ENCODE measurements at places on chromosomes 6 and 20.

DNA sequence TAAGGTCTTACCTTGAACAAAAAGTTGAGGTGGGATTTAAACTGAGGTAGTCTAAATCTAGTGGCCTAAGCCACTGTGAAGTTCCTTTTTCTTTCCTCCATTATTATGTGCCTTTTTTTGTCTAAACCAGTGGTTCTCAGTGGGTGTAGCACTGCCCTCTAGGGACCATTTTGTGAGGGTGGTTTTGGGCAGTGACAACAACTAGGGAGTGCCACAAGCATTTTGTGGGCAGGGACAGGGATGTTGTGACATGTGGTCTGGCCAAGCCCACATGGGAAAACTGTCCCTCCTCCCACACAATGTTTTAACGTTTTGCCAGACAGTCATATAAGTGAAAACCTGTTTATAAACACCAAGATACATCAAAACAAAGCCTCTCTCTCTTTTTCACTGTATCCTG is 899.4 kb upstream of the FLRT3 start:
- peak; percentile 60 for DNase-seq

GRCh38 chr6:91864911-91865310 is 1278.0 kb upstream of the MAP3K7 start:
- DNase-seq: no peak

DNA sequence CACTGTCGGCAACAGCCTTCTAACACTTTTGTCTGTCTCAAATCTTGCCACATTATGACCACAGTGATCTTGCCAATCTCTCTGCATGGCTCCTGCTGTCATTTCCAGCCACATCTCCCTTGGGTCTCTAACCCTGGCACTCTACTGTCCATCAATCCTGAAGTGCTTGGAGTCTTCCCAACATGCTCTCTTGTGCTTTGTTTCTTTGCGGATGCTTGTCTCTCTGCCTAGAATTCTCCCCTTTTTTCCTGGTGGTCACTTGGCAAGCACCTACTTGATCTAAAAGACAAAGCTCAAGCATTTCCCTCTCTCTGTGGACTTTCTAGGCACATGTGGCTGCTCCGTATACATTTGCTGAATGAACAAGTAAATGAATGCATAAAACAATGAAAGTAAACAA is 290.7 kb upstream of the MAP3K7 start:
- DNase-seq: no peak

- DNase-seq: no peak
Measured at GRCh38 chr20:33400812-33401183, 521 bp downstream of the CDK5RAP1 start.

- DNase-seq: no peak
Measured at GRCh38 chr20:6152777-6153176, 29.9 kb upstream of the FERMT1 start.

DNA sequence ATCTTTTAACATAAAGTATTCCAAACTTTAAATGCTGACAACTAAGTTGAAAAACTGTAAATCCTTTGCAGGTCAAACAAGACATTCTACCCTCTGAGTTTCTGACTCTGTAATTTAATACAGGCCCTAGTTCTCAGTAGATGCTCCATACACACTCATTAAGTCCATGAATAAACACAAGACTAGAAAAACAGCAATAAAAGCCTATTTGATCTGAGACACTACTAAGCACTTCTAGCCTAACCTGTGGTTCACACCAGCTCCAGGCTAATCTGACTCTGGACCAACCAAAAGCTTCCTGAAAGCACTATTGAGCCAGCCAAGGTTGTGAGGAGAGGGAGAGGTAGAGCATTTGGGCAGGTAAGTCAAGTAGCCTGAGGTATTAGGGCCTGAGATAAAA is 103.9 kb downstream of the EPM2A start:
- DNase-seq: no peak

DNA sequence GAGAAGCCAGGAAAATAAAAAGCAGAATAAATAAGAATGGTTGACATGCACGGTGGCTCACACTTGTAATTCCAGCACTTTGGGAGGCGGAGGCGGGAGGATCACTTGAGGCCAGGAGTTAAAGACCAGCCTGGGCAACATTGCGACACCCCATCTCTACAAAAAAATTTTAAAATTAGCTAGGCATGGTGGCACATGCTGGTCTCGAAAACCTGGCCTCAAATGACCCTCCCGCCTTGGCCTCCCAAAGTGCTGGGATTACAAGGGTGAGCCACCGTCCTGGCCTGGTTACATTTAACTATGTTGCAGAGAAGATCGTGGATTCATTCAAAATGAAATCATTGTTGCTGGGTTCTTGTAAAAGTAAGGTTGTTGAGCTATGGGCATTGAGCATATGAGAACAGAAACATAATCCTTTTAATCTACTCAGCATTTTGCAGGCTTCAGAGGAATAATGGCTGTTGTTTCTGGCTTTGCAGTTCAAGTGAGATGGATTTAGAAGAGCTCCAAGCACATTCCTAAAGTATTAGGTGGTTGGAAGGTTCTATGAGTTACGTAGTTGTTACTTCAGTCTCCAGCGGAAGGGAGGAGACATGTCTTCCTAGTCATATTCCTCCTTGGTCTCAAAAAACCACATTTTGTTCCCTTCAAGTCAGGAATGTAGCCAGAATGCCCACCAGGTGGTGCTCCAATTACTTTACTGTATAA is 45.6 kb upstream of the RAB23 start:
- peak; percentile 99 for DNase-seq

GRCh38 chr6:39086294-39086693 is 28.7 kb downstream of the SAYSD1 start:
- DNase-seq: no peak
